ENCODE measurements at places on chromosomes 3 and 15.

- DNase-seq: no peak
Observed at GRCh38 chr15:56337084-56337725, 28.0 kb upstream of the TEX9 start.

DNA sequence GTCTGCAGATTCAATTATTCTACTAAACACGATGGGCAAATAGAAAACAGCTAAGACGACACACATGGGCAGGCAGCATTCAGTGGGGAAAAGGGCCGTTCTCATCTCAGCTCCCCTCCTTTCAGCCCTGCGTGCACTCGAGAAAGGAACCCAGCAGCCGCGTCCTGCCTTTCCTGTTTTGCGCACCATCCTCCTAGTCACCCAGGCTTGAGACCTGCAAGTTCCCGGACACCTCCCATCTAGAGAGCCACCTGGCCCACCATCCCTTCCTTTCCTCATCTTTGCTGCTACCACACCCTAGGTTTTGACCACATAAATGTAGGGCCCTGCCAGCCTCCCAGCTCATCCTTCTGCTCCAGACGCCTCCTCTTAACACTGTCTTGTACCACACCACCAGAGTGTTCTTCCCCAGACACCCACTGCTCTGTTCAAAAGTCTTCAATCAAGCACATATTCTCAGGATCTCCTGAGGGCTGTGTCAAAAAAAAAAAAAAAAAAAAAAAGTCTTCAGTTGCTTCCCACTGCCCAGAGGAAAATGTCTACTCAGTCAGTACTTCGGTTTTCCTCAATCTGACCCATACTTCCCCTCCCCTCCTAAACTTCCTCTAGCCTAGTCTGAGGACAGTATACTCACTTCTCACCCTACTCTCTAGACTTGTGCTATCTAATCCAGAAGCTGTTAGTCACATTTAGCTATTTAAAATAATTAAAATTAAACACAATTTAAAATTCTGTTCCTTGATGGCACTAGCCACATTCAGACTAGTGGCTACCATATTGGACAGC lies 182.0 kb downstream of the STT3B start:
- DNase-seq: no peak

DNA sequence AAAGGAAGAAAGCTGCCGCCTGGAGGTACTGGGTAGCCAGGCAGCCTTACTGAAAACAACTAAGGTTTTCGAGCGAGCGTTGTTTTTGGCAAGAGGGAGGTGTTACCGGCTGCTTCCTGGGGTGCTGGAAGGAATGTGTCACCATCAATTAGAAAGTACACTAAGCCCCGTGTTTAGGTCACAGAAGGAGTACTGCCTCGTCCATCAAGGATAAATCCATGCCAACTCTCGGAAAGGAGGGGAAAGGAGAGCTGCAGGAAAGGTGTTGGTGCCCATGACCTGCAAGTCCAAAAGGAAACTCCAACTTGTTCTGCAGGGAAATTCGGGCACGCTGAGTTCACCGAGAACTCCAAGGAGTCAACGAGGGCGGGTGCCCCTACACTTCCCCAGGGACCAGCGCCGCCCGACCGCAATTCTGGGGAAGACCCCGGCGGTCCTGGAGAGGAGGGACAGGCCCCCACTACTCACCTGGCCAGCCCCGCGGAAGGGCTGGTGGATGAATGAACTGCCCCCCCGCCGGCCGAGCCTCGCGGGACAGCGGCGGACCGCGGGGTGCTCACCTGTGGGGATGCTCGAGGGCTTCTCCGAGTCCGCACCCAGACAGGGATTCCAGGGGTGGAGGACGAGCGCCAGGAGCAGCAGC lies 542 bp downstream of the PLOD2 start:
- DNase-seq: peak; percentile 69

DNA sequence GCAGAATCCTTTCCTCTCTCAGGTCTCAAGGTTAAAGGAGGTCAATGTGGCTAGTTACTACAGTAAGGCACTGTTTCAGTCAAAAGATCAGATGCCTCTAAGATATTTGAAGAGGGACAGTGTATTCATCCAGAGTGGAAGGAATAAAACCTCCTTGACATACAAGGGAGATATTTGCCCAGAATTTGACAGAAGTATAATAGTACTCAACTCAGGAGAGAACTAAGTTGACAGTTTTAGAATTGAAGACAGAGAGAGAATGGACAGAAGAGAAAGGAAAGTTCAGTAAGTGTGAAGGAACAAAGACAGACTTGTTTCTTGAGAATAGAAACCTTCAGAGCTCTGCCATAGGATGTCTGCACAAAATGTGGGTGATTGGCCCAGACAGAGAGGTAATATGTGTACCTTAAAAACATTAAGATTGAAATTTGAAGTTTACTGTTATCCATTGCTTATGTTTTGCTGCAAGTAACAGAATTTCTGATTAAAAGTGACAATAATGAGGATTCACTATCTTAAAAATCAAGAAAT lies 507.1 kb downstream of the IGSF11 start:
- DNase-seq: no peak

DNA sequence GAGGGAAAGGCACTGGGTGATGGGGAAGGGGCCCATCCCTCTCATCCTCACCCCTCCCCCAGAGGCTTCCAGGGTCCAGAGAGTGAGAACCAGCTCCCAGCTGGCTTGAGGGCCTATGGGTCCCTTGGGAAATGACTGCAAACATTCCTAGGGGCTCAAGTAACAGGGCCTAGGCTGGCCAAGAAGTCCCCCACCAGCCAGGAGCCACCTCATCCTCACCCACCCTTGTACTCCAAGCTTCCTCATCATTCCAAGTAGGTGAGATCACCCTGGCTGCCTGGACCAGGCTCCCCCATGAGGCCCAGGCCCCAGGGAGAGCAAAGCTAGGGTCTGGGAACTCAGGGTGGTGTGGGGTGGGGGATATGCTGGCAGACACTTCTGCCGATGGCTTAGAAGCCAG lies 14.8 kb downstream of the LOXL1 start:
- no peak for DNase-seq

- DNase-seq: no peak
Observed at GRCh38 chr3:122966045-122966444, 61.5 kb downstream of the SEMA5B start.

DNA sequence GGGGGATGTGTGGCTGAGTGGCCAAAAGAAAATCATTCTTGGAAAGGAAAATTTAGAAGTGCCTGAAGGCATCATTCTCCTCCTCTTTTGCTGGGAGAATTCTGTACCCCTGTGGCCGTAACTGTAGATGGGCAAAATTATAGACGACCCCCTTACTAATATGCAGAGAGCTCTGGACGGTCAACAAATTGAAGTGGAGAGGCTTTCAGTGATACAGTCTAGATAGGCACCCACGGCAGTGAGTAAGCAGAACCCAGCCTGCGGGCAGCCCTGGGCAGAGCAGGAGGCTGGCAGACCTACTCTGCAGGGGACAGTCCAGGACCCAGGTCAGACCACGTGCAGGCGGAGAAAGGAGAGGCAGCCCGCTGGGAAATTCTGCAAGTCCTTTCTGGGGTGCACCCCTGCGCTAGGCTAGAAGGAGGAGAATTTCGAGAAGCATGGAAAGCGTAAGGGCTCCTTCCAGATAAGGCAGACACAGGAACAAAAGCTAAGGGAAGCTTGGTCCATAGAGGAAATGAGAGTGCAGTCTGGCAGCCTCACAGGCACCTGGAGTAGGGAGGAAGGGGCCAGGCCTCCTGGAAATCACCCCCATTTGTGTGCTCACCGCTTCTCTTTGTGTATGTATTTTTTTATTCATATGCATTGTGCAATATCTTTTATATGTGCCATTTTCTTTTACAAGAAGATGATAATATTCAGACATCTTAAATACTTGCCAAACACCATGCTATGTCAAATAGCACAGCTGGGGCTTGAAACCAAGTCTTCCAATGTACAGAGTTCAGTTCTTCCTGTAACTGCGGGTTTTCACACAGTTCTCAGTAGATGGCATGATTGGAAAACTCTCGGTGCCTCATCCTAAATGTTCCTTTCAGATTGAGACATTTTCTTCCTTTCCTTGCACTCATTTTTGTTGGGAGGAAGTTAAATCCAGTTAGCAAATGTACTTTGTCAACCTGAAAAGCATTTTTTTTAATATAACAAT lies 40.2 kb downstream of the LRRK1 start:
- DNase-seq: no peak

DNA sequence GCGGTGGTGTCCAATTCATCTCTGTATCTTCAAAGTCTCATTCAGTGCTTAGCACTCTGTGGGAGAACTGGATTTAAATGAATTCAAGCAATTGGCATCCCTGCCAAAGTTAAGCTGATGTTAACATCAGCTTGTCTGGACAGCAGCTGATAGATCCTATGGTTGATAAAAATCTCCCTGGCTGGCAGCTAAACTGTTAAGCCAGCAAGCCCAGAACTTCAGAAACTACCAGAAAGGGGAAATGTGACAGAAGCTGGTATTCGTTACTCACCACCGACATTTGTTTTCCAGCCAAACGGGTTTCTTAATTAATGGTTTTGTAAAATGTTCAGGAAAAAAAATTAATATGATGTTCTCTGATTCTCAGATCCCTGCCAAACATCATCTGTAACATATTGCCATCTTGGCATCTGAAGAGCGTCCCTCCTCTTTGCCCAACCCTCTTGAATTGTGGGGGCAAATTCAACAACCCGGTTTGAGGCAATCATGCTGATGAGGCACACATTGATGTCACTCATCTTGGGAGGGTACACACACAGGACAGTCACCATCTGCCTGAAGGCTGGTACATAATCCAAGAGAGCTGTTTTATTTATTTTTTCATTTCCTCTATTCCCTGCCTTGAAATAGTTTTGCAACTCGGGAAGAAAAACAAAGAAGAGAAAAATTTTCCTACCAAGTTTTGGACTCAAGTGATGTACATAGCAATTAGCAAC lies 76.3 kb upstream of the ABHD17C start:
- no peak for DNase-seq

- no peak for DNase-seq
Observed at GRCh38 chr3:150409512-150410310, 1.6 kb downstream of the TSC22D2 start.

DNA sequence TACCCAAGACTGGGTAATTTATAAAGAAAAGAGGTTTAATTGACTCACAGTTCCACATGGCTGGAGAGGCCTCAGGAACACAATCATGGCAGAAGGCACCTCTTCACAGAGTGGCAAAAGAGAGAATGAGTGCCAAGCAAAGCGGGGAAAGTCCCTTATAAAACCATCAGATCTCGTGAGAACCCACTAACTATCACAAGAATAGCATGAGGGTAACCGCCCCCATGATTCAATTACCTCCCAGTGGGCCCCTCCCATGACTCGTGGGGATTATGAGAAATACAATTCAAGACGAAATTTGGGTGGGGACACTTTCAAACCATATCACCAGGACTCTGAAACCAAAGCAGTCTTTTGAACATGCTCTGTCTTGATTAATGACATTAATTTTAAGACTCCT lies 7.0 kb downstream of the RTP3 start:
- no peak for DNase-seq

GRCh38 chr15:91625506-91625905 lies 228.0 kb upstream of the SLCO3A1 start:
- no peak for DNase-seq

DNA sequence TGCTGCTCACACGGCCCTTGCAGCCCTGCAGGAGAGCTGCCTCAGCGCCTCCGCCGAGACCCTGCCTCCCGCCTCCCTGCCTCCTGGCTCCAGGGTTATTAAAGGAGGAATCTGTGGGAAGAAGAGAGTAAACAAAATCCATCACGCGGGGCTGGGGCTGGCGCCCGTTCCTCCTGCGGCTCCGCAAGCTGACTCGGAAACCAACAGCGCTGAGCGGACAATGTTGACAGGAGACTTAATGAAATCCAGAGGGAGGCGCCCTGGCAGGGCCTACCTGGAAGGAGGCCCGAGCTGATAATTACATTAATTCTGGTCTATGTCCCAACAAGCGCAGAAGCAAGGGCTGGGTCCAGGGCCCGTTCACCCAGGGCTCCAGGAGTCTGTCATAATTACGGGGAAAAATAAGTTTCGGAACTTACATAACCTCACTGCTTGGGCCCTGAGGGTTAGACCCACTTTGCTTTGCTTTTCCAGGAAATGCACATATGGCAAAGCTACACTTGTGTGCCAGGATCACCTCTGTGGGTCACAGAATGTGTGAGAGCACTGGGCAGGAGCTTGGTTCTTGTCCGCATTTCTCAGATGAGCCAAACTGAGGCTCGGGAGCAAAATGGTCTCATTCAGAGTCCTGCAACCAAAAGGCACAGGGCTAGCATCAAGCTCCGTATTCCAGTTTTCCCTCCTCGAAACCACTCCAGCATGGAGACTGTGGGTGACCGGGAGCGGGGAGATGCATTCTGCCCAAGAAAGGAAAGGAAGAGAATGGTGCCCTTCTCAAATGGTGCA lies 43.8 kb upstream of the SLC6A6 start:
- DNase-seq: no peak

DNA sequence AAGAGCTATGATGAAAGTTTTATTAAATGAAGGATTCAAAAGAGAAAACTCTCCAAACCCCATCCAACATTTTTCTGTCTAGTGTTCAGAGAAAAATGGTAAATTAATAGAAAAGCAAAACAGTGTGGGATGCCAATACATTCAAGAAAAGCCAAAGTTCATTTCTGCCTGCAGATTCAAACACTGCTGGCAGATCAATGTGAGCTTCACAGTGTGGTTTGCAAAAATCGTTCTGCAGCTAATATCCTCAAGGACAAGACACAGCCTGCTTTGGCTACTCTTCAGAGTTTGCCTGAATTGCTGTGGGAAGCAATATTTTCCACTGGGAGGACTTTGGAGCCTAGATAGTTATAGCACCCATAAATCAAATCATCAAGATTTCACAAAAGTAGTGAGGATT lies 619.9 kb upstream of the SUCLG2 start:
- DNase-seq: no peak

GRCh38 chr3:145094355-145094941 lies 1066.5 kb downstream of the PLOD2 start:
- no peak for DNase-seq

- no peak for DNase-seq
Observed at GRCh38 chr3:25678581-25678980, 13.9 kb upstream of the TOP2B start.

GRCh38 chr15:22890296-22890695 lies 51.8 kb downstream of the NIPA2 start:
- no peak for DNase-seq

DNA sequence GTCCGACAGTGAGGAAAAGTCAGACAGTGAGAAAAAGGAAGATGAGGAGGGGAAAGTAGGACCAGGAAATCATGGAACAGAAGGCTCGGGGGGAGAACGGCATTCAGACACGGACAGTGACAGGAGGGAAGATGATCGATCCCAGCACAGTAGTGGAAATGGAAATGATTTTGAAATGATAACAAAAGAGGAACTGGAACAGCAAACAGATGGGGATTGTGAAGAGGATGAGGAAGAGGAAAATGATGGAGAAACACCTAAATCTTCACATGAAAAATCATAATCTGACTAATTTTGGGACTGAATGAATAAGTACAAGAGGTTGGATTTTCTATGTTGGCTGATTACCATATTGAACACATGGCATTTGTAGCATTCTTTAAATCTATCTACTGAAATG lies 26.2 kb downstream of the SEC62 start:
- DNase-seq: no peak

- no peak for DNase-seq
Observed at GRCh38 chr15:65254356-65254755, 32.3 kb downstream of the PARP16 start.
